ENCODE measurements at places on chromosomes 13 and 19. TPM values are rescaled to one million over a fixed set of nuclear protein-coding genes. Genes with fewer than 3 reads are reported as not detected.

DNA sequence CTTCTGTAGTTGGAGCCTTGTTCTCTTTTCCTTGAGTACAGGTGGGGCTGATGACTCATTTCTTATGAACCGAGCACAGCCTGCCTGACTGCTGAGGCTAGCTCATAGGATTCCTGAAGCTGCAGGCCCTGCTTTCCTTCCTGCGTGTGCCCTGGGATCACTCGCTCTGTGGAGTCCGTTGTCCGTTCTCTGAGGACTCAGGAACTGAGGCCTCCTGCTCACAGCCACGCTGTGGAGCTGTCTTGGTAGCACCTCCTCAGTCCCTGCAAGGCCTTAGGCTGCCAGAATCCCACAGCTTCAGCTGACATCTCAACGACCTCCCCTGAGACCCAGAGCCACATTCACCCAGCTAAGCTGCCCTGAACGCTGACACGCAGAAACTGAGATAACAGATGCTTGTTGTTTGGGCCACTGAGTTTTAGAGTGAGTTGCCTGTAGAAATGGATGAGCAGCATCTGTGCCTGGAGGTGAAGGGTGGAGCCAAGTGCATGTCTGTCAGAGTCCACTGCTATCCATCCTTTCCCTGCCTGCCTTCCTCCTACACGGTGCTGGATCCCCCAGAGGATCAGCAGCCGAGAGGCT, 72.9 kb downstream of the ARHGEF7 start:
- DNase-seq = no peak

ZNF136 gene
- 5.5 TPM for polyA plus RNA-seq

DNA sequence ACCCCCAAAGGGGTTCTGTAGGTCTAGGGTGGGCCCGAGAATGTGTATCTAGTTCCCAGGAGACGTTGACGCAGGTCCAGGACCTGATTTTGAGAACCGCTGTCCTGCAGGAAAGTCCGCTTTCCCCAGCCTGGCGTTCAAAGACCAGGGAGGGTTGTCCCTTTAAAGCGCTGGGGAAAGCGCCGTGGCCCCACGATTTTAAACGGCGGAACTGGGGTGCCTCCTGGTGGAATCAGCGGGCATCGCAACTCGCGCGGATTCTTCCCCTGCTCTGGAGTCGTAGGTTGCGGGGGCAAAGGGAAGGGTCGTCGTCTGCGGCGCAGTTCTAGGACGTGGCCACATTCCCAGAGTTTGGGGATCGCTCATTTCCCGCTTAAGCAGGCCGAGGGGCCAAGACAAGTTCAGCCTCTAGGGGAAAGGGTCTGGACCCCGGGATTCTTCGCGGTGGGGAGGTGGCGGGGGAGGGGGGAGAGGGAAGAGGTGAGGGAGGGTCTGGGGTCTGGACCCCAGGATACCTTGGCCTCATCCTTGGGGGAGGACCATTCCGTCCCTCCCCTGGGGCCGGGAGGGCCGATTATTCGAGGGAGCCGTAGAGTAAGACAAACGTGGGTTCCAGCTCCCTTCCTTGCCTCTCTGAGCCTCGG, 7.7 kb downstream of the PNMA8B start:
- no peak for DNase-seq

- no peak for DNase-seq
Measured at GRCh38 chr13:94435604-94436226, 43.8 kb downstream of the DCT start.

GRCh38 chr13:24502533-24503378, 9.8 kb downstream of the PARP4 start:
- DNase-seq = no peak

METTL21C gene
- polyA plus RNA-seq = not detected

GIPC3 gene
- polyA plus RNA-seq = not detected

GRCh38 chr19:2558543-2558942, 82.6 kb downstream of the GADD45B start:
- DNase-seq = no peak

Measured in GM12878 (cell line).